ENCODE measurements at places on chromosomes 3 and 15. TPM values are rescaled to one million over a fixed set of nuclear protein-coding genes. Genes with fewer than 3 reads are reported as not detected.

- DNase-seq: no peak
These were observed 300.6 kb downstream of the SATB1 start for GRCh38 chr3:18124501-18124900.

- DNase-seq: no peak
These were observed 490.0 kb upstream of the TBL1XR1 start for GRCh38 chr3:177687291-177687690.

Gene PLA1A
- 0.41 TPM for total RNA-seq

Gene GHSR
- not detected for total RNA-seq

- no peak for DNase-seq
These were observed 310.5 kb upstream of the THBS1 start for GRCh38 chr15:39270221-39270855.
